ENCODE measurements at places on chromosomes 5 and 9.

GRCh38 chr5:131637694-131638093, 2.7 kb upstream of the RAPGEF6 start:
- no peak for DNase-seq

- no peak for DNase-seq
Measured at GRCh38 chr5:172906888-172907287, 52.3 kb upstream of the RPL26L1 start.

DNA sequence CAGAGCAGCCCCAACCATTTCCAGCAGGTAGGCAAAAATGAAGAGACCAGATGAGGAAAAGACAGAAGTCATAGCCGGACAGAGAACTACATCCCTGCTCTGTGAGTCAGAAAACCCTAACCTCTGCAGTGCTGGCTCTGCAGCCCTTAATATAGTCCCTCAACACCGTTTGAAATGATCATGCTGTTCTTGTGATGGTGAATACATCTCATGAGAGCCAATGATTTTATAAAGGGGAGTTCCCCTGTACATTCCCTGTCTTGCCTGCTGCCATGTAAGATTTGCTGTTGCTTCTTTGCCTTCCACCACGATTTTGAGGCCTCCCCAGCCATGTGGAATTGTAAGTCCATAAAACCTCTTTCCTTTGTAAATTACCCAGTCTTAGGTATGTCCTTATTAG, 216.8 kb upstream of the RFX3 start:
- no peak for DNase-seq

GRCh38 chr9:33923998-33924701, 107.2 kb downstream of the UBE2R2 start:
- DNase-seq: no peak

- no peak for DNase-seq
Measured at GRCh38 chr5:62043289-62044280, 262.4 kb upstream of the KIF2A start.

DNA sequence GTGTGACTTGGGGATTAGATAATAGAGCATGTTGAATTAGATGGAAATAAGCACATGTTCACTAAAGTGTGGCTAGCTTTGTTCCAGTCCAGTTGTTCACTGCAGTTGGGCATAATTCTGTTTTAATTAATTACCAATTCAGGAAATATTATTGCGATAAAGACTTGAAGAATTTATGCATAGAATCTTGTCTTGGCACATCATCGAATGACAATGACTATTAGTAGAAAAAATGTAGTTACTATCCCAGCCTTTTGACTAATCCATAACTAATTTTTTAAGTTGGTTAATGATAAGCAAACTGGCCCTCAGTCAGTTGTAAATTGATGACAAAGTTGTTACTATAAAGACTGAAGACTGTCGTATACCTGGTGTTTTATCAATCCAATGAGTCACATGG, 10.5 kb downstream of the LNPEP start:
- no peak for DNase-seq

GRCh38 chr9:131111186-131111853, 14.1 kb upstream of the NUP214 start:
- DNase-seq: no peak

DNA sequence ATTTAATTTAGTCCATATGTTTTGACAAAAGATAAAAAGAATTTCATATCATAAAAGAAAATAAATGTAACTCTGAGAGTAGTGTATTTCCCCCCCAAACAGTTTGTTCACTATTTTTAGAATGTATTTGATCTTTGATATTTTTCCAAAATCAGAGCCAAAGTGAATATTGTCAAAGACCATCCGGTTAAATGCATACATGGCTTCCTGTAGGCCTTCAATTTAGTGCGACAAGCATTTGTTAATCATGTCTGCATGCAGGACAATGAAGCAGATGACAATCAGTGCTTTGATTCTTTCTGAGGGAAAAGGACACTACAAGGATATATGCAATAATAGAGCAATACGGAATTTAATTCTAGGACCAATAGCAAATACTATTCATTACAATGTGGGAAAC, 79.8 kb downstream of the ACTBL2 start:
- DNase-seq: no peak

- no peak for DNase-seq
Measured at GRCh38 chr5:95900383-95900958, 61.2 kb downstream of the ELL2 start.

GRCh38 chr9:92762196-92762595, 2.4 kb downstream of the BICD2 start:
- DNase-seq: no peak

GRCh38 chr9:75088646-75089372, 495 bp downstream of the OSTF1 start:
- no peak for DNase-seq

- DNase-seq: no peak
Measured at GRCh38 chr5:63293317-63293716, 668.9 kb downstream of the HTR1A start.

DNA sequence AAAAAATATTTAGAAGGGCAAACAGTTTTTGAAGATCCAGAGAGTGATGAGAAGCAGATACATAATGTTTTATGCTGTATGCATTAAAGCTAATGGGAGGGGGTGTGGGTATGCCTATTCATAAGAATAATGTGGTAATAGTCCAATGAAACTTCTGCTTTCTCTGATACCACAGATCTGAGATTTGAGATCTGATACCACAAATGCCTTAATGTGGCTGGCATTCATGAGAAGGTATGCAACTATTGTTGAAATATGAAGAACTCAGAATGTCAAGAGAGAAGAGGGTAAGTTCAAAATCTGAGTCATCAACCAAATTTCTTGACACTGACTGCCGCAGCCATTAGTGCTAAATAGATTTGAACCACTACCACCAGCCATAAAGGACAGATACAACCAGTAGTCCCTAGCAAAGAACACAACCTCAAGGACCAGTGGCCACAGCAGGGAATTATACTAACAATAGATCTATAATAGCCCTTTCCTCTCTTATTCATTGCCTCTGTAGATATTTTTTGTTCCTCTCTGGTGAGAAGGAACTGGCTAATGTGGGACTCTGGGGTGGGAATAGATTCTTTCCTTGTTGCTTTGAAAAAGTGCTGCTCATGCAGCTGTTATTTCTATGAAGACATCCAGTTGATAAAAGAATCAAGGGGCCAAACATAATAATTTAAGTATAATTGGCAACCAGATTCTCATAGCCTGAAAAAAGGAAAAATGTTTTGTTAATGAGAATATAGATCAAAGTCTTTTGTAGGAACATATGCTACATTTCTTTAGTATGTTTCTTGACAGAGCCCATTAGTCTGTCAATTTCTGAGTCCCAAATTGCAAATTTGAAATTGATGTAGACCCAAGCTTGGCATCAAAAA, 256.5 kb upstream of the ZNF608 start:
- no peak for DNase-seq

- no peak for DNase-seq
Measured at GRCh38 chr9:12230708-12231107, 462.5 kb upstream of the TYRP1 start.

GRCh38 chr5:176927562-176927961, 28.4 kb upstream of the HK3 start:
- no peak for DNase-seq

DNA sequence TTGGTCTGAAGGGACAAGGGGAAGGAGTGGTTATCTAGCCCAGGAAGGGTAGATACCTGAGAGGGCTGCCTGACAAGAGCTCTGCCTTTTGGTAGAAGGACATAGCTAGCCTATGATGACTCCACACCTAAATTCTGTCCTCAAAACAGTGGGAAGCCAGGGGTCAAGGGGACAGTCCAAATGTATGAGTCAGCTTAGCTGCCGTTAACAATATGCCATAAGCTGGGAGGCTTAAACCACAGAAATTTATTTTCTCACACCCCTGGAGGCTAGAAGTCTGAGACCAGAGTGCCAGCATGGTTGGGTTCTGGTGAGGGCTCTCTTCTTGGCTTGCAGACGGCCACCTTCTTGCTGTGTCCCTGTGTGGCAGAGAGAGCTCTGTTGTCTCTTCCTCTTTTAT, 306.4 kb downstream of the NTRK2 start:
- DNase-seq: no peak

DNA sequence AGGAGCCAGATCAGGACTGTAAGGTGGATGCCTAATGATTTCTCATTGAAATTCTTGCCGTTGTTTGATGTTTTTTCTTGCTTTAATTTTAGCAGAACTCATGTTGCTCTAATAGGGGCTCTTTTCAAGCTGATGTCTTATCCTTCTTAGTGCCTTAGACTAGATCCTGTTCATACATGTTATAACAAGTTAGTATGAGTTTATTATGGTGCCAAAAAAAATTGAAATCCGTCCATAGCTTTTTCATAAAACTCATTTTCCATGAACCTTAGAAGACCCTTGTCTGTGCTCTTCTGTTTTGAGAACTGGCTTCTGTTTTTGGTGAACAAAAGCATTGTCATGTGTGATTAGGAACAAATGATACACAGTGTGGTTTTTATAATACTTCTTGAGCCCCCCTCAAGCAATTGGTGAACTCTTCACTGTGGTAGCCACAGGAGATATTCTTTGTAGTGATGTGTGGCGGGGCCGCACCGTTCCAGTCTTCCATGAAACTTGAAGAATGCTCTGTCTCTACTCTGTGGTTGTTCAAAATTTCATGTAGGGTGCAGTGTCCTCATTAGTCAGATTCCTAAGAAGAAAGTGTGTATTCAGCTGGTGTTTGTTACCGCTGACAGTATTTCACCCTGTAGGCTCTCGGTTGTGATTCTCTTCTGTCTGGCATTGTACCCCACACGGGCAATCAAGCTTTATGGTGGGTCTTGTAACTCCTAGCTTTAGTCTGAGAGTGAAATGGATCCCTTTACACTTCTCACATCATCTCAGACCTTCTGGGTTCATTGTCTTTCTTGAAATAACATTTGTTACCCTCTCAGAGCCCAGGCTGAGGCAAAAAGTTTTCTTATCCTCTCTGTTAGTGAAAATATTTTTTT, 10.7 kb downstream of the OTULIN start:
- DNase-seq: no peak

GRCh38 chr5:104421431-104421830, 858.8 kb upstream of the NUDT12 start:
- DNase-seq: no peak

DNA sequence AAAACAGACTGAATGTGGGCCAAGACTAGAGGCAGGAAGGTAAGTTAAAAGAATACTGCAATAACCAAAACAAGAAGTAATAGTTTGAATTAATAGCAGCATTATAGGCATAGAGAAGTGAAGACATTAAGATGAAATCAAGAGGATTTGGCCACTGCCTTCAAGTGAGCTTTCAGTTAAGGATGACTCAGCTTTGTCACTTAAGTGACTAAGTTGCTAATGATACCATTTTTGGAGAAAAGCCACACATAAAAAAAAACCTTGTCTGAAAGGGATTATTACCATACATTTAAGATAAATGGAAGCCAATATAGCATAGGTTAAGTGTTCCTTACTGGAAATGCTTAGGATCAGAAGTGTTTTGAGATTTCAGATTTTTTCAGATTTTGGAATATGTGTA, 57.0 kb downstream of the ECPAS start:
- no peak for DNase-seq

DNA sequence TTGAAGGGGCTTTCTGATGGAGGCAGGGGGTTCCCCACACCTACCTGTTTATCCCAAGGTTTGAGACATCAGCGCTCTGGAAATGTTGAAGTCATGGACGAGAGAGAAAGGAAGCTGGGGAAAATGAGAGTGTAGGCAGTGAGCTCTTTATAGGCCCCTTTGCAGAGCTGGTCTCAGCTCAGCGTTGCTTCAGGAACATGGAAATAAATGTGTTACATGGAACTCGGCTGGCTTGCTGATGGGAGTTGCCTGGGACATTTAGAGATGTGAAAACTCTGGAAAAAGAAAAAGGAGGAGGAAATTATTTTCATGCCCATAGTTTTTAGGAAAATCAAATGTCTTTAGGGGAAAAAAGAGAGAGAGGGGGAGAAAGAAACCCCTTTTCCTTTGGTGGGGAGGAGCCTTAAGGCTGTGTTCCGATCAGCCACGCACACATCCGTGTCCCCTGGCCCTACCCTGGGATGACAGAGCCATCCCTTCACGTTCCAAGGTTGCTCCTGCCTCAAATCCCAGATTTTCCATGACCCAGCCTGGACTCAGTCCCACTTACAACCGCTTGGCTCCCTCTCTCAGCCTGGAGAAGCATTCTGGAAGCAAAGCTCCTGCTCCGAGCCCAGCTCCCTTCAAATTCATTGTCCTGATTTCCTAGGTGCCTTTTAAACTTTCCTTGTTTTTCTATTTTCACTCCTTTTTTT, 78.3 kb downstream of the COL27A1 start:
- no peak for DNase-seq

GRCh38 chr5:150394912-150395687, 17.6 kb downstream of the CD74 start:
- no peak for DNase-seq

DNA sequence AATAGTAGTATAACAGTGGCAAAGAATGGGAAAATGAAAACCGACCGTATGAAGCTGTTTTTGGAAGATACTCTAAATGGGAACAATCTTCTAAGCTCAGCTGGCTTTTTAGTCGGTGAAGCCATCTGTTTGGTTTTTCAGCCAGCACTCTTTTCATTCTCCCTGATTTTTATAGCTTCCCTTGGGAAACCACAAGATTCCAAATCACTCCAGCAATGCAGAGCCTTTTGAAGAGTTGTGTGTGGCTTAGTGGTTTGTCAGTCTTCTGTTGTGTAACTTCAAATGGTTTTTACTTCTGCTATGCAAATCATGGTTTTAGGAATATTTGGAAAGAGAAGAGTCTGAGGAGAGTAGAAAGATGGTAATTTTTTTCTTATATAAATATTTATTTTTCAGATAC, 180.7 kb downstream of the KDM4C start:
- DNase-seq: no peak

DNA sequence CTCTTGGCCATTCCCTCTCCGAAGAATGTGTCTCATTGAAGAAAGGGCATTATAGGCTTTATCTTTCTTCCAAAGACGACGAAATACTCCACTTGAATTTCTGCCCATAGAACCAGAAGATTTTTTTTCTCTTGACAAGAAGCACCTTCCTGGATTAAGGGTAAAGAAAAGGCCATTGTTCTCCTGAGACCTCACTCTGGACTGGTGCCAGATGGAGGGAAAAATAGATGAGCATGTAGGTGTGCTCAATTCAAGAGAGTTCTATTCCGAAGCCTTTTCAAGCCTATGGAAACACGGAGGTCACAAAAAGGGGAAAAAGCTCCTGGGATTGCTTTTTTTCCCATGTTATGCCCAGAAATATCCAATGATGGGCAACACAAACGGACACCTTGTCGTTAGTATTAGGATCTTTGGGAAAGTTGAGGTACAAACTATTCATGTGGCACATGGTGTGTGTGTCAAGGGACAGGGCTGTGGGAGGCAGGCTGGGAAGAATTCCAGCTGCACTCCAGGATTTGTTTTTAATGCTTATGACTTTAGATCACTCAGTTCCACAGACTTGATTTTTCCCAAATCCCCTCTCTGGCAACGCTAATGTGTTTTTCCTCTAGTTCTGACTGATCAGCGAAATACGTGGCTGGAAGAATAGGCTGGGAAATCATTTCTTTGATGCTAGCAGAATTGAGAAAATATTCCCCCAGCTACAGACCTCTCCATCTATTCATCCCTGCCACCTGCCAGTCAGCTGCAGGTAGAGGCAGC, 89.9 kb downstream of the SIL1 start:
- DNase-seq: no peak

Measured in activated naive CD4-positive, alpha-beta T cell treated with anti-CD3 and anti-CD28 coated beads, Interleukin-2, amount 50 U/mL, for 72 hours (primary cell).